IMR-90 (cell line): ENCODE measurements at places on chromosomes 5 and 9. TPM values are rescaled to one million over a fixed set of nuclear protein-coding genes. Genes with fewer than 3 reads are reported as not detected.

The CSF2 gene
- total RNA-seq, result not detected in 2 replicates

The N4BP3 gene
- under 0.01 and 0.18 TPM in 2 replicates for total RNA-seq

The FAM163B gene
- total RNA-seq, result not detected in 2 replicates

The GNE gene
- total RNA-seq, result 28.3 and 34.1 TPM in 2 replicates

The C9orf50 gene
- not detected in 2 replicates for total RNA-seq

The HCN1 gene
- not detected in 2 replicates for total RNA-seq

The PHYHD1 gene
- 2.2 and 3.3 TPM in 2 replicates for total RNA-seq

The TNC gene
- total RNA-seq, result 170 and 192 TPM in 2 replicates

The HMGCS1 gene
- total RNA-seq, result 30.6 and 32.8 TPM in 2 replicates

The MYO10 gene
- total RNA-seq, result 93.0 and 115 TPM in 2 replicates

The TAF7 gene
- total RNA-seq, result 51.8 and 100 TPM in 2 replicates

The FOXD4L4 gene
- under 0.01 TPM in 1 of 2 replicates, not detected in the other for total RNA-seq

The GMCL2 gene
- not detected in 2 replicates for total RNA-seq

The FOXD4 gene
- total RNA-seq, result 0.18 TPM in 1 of 2 replicates, not detected in the other

The NDOR1 gene
- total RNA-seq, result 0.90 and 1.1 TPM in 2 replicates

The INSYN2B gene
- 33.5 and 43.6 TPM in 2 replicates for total RNA-seq

The COL15A1 gene
- total RNA-seq, result 1.9 and 2.2 TPM in 2 replicates

The MRPL41 gene
- 15.6 and 23.6 TPM in 2 replicates for total RNA-seq
